ENCODE measurements at places on chromosomes 5 and 9. TPM values are rescaled to one million over a fixed set of nuclear protein-coding genes. Genes with fewer than 3 reads are reported as not detected.

The SLC25A51 gene
- total RNA-seq = 31.4 TPM

The RNF208 gene
- total RNA-seq = 10.1 TPM

The MAMDC2 gene
- total RNA-seq = not detected

The ZDHHC11 gene
- 11.9 TPM for total RNA-seq

The OMD gene
- not detected for total RNA-seq

The PPIP5K2 gene
- 52.5 TPM for total RNA-seq

The GABRA1 gene
- not detected for total RNA-seq

The PDCD1LG2 gene
- total RNA-seq = 2.0 TPM

The SPATA31A3 gene
- not detected for total RNA-seq

The PRR7 gene
- total RNA-seq = 13.0 TPM

The SH2D3C gene
- total RNA-seq = 25.1 TPM

The GLRA1 gene
- total RNA-seq = not detected

The PCDHGA9 gene
- total RNA-seq = 0.23 TPM

The EIF4E1B gene
- not detected for total RNA-seq

The GNA14 gene
- total RNA-seq = 0.09 TPM

The ANKRD31 gene
- total RNA-seq = 0.28 TPM

The THBS4 gene
- 0.92 TPM for total RNA-seq

The TCF7 gene
- total RNA-seq = 10.0 TPM

The WHRN gene
- total RNA-seq = 2.8 TPM

The DNAH5 gene
- total RNA-seq = not detected

The ELOVL7 gene
- 0.68 TPM for total RNA-seq

The BAAT gene
- not detected for total RNA-seq

The DNM1 gene
- total RNA-seq = 2.4 TPM

The FOXI1 gene
- total RNA-seq = not detected

The CYLC2 gene
- not detected for total RNA-seq

The TAF1L gene
- total RNA-seq = not detected

The NEUROG1 gene
- total RNA-seq = not detected

The KIF4B gene
- total RNA-seq = 0.07 TPM

The SLC22A4 gene
- total RNA-seq = 1.7 TPM

The NFIB gene
- total RNA-seq = not detected

The IFT74 gene
- 10.4 TPM for total RNA-seq

The SKP2 gene
- total RNA-seq = 56.6 TPM

The ASS1 gene
- total RNA-seq = 3.2 TPM

The IL31RA gene
- not detected for total RNA-seq

The EXD3 gene
- 8.0 TPM for total RNA-seq

The MZB1 gene
- total RNA-seq = 48.3 TPM

The PCDHGA10 gene
- 0.34 TPM for total RNA-seq

The IFNA14 gene
- total RNA-seq = not detected

The CDH9 gene
- not detected for total RNA-seq

The AIF1L gene
- 0.55 TPM for total RNA-seq

The DRD1 gene
- total RNA-seq = not detected

All from activated T-helper 2 cell treated with anti-CD3 and anti-CD28 coated beads, Interferon-gamma antibody, Interleukin-2, Interleukin-4, amounts not matched to agents 10 μg/mL and 5 μg/mL and 100 μg/mL, durations not matched to agents 14 hours and 24 hours and 36 hours (primary cell).